ENCODE measurements at places on chromosomes 2 and 18.

DNA sequence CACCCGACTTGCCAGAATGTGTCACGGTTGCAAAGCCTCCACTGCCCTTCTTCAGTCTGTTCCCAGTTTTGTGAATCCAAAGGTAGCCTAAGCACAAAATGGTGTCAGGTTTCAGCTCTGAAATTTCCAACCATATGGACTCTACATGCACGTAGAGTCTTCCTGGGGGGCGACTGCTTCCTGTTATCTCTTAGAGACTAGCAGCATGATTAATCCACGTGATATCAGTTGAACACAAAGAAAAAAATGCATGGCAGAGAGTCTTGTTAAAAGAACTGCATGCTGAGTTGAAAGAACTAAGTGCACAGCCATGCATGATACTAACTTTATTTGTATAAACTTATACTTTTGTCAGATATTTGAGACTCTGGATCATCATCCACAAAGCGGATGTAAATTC is 404.4 kb downstream of the SOCS6 start:
- no peak for DNase-seq

- no peak for DNase-seq
Measured at GRCh38 chr2:237209885-237210284, 124.2 kb downstream of the COPS8 start.

DNA sequence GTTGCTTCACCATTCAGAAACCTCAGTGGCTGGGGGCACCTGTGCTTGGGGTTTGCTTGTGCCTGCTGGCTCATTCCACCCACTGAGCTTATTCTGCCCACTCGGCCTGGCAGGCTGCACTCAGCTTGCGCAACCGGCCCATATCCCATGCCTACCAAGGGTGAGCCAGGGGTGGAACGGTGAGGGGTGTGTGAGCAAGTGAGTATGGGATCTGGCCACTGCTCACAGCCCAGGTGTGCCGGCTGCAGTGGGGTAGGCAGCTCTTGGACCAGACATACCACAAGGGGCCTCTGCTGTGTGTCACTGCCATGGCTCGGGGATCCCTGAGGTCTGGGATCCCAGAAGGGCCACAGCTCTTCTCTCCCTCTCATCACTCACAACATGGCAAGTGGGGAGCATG is 1000.5 kb upstream of the CRIM1 start:
- DNase-seq: no peak

GRCh38 chr18:22344908-22345670 is 72.6 kb downstream of the CTAGE1 start:
- DNase-seq: no peak

- no peak for DNase-seq
Measured at GRCh38 chr2:59413751-59414570, 1139.5 kb downstream of the BCL11A start.

- DNase-seq: no peak
Measured at GRCh38 chr2:237044281-237044680, 41.4 kb upstream of the COPS8 start.

DNA sequence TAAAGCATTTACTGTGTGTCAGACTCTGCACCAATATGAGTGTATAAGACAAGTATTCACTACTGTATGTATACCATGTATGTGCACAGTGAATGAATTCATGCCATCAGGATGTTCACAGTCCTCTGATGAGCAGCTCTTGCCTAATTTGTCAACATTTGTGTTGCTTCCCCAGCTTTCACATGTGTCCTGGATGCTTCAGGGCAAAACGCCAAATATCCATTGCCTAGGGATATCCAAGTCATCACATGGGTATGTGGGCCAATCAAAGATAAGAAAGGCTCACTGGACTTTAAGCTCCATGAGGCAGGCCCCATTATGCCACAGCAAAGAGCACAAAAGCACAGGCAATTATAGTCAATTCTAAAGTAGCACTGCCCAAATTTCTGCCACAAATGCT is 134.2 kb upstream of the CHAC2 start:
- DNase-seq: no peak

DNA sequence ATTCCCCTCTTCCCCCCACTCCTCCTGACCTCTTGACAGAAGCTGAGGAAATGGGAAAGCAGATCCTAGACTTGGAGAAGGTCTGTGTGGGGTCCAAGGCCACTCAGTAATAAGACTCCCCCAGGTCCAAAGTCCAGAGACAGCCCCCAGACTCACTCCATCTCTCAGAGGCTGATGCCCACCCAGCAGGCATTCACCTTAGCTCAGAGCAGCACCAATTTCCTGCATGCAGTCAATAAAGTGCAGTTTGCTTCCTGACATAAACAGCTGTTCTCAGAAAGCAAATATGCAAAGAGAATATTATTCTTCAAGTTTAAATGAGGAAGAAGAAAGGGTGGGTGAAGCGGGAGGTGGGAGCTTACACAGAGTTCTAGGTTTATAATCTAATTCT is 84.1 kb upstream of the RTN4 start:
- DNase-seq: no peak

DNA sequence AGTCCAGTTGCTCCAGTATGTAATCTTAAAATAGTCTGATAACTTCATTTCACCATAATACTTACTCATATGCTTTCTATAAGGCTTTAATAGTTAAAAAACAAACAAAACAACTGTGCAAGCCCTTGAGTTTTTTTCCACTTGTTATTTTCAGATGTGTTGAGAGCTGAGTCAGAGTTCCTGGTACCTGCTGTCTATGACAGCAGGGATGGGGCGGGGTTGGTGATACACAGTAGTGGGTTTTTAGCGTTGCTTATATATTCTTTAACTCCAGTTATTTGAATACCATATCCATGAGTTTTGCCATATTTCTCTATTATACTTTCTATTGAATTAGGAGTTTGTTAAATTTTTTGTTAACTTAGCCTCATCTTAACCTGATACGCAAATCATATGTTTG is 5.0 kb downstream of the NAPG start:
- no peak for DNase-seq

DNA sequence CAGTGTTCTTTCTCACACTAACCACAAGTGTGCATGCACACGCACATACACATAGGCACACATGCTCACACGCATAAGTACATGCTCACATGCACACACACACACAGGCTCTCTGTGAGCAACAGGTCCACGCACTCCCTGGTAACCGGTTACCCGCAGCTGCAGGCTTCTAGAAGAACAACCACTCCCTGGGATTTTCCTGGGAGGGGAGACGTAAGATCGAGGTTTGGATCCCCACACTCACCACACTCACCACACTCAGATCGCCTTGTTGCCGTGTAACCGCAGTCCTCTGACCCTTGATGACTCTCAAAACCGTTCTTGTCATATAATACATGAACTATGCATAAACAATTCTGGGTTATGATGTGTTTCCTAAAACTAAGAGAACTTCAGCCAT is 42.2 kb downstream of the TTC32 start:
- no peak for DNase-seq

DNA sequence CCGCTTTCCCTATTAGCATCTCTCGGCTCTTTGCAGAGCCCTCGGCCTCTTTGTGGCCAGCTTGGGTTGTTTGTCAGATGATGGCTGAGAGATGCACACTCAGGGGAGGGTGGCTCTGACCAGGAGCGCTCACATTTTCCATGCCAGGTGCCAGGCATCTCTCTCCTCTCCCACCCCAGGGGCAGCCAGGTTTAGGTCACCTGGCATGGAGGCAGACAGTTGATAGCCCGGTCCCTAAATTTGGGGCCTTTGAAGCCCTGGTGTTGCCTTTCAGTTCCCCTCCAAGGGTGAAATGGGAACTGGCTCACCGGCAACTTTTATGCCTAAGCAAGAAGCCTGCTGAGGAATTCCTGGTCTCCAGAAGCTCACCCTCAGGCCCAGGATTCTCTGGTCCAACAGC is 19.1 kb downstream of the LBH start:
- no peak for DNase-seq

GRCh38 chr2:181352158-181352557 is 105.0 kb upstream of the ITGA4 start:
- DNase-seq: peak; percentile 69
